ENCODE measurements at places on chromosomes 4 and X.

- no peak for DNase-seq
Observed at GRCh38 chr4:121898150-121898549, 27.9 kb upstream of the BBS7 start.

DNA sequence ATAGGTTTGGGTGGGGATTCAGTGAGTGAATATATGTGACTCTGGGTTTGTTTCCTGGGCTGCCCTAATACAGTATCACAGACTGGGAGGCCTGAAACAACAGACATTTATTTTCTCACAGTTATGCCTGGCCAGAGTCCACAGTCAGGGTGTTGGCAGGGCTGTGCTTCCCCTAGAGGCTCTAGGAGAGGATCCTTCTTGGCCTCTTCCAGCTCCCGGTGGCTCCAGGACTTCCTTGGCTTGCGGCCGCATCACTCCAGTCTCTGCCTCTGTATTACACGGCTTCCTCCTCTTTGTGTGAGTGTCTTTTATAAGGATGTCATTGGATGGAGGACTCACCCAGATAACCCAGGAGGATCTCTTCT is 5.2 kb upstream of the JAKMIP1 start:
- no peak for DNase-seq

- no peak for DNase-seq
Observed at GRCh38 chr4:53713296-53713695, 122.0 kb upstream of the LNX1 start.

- DNase-seq = no peak
Observed at GRCh38 chr4:169040559-169041261, 30.7 kb upstream of the CBR4 start.

DNA sequence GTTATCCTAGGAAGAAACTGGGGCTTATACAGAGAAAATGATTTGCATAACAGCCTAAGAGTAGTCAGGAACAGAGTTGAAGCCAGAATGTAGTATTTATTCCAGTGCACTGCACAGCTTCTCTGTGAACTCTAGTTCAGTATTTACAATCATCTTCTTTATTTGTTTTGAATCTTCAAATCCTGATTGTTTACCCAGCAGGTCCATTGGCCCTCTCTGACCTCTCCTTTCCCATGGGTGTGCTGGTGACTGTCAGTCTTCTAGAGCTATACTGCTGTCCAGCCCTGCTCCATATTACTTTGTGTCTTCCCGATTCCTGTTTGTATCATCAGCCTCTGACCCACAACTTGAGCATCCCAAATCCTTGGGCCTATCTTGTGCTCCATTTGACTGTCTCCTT is 301.9 kb upstream of the HS3ST1 start:
- DNase-seq = no peak

GRCh38 chr4:138688408-138689085 is 327.0 kb upstream of the NOCT start:
- DNase-seq = no peak

GRCh38 chrX:24145303-24146186 is 4.0 kb upstream of the ZFX start:
- DNase-seq = no peak

DNA sequence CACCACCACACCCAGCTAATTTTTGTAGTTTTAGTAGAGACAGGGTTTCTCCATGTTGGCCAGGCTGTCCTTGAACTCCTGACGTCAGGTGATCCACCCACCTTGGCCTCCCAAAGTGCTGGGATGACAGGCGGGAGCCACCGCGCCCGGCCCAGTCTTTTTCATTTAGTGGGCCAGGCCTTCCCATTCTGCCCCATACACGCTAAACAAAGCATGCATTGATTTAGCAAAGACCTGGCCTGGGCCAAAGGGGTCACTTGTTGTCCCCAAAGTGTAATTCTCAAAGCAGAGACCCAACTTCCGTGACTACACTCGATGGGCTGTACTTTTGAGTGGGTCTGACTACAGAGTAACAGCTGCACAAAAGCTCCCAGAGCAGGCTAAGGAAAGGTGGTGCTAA is 29.2 kb downstream of the CNGA2 start:
- DNase-seq = no peak

- DNase-seq = no peak
Observed at GRCh38 chr4:4182835-4183568, 43.7 kb downstream of the OTOP1 start.

DNA sequence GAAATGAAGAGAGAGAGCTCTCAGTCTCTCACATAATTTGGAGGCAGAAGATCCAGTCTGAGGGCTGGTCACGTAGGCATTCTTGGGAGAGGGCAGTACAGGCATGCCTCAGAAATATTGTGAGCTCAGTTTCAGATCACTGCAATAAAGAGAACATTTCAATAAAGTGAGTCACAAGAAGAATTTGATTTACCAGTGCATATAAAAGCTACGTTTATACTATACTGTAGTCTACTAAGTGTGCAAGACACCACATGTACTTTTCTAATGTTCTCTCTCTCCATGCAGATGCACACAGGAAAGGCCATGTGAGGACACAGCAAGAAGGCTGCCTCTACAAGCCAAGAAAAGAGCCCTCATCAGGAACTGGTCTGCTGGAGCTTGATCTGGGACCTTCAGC is 583.5 kb upstream of the FAT1 start:
- no peak for DNase-seq

- no peak for DNase-seq
Observed at GRCh38 chr4:36574816-36575215, 293.4 kb downstream of the DTHD1 start.

DNA sequence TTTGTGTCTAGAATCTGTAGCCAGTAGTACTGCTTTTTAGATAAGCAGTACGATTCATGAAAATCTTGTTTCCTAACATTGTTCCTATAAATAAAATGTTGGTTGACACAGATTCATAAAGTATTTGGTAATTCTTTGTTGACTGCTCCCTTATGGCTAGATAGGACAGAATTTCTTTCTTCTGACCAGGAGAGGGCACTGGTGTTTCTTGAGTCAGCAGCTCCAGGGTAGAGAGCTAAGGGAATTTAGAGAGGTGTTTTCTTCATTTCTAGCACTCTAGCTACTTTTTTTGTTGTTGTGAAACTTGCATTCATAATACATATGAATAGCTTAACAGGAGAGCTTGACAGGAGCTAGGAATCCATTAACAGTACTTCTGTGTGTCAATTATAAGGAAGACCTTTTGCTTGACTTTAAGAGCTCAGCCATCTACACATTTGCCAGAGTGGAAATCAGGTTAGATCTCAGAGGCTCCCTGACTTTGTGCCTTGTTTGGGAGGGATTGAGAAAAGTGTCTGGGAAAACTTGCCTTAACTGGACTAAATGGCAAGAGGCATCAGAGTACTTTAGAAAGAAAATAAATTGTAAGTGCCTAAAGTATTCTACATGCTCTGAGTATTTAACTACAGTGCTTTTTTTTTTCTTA is 756.1 kb downstream of the SH3BGRL start:
- DNase-seq = peak; percentile 0

DNA sequence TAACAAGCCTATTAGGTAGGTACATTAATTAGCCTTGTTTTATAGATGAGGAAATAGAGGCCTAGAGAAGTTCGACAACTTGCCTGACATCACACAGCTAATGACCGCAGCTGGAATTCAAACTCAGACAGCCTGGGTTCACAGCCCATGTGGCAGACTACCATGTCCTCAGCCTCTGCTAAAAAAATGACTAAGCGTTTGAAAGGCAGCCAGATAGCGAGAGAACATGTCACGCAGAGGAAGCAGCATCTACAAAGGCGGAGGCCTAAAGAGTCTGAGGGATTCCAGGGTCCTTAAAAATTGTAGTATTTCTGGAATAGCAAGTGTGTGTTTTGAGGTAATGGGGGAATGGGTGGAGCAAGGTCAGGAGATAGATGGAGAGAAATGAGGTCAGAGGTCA is 33.2 kb upstream of the BMP15 start:
- DNase-seq = no peak
